ENCODE measurements at places on chromosomes 13 and 19.

- DNase-seq: peak; percentile 76
Measured at GRCh38 chr13:44306371-44307192, 67.0 kb upstream of the SERP2 start.

DNA sequence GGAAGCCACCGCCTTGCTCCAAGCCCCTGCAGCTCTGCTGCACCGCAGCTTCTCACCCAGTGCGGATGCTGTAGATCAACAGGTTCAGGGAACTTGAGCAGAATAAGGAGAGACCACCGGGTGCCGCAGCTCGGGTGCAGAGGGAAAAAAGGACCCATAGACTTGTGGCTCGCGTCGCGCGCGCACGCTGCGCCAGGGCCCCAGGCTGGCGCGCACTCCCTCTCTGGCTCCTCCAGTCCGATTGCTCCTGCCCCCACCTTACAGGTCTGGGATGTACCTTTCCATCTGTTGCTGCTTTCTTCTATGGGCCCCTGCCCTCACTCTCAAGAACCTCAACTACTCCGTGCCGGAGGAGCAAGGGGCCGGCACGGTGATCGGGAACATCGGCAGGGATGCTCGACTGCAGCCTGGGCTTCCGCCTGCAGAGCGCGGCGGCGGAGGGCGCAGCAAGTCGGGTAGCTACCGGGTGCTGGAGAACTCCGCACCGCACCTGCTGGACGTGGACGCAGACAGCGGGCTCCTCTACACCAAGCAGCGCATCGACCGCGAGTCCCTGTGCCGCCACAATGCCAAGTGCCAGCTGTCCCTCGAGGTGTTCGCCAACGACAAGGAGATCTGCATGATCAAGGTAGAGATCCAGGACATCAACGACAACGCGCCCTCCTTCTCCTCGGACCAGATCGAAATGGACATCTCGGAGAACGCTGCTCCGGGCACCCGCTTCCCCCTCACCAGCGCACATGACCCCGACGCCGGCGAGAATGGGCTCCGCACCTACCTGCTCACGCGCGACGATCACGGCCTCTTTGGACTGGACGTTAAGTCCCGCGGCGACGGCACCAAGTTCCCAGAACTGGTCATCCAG is 964 bp downstream of the PCDH17 start:
- DNase-seq: no peak

DNA sequence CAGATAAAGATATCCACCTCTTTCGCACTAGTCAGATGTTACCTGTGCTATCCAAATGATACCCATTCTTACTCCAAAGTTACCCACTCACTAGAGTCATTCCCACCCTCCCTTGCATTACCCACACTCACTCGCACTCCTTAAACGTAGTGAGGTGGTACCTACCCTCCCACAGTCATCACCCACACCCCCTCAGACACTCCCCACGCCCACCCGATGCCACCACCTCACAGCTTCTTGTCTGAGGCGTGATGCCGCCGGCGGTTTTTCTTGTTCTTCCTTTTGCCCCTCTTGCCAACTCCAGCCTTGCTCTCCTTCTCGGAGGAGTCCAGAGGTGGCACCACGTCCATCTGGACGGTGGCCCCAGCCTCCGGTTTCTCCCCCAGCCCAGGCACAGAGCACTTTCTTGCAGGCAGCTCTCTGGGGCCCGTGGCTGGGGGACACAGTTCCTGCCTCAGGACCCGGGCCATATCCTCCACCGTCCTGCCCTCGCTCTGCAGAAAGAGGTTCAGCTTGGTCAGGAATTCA is 1.2 kb downstream of the PNMA8C start:
- no peak for DNase-seq

GRCh38 chr13:34011552-34012085 is 193.7 kb downstream of the RFC3 start:
- peak; percentile 96 for DNase-seq

DNA sequence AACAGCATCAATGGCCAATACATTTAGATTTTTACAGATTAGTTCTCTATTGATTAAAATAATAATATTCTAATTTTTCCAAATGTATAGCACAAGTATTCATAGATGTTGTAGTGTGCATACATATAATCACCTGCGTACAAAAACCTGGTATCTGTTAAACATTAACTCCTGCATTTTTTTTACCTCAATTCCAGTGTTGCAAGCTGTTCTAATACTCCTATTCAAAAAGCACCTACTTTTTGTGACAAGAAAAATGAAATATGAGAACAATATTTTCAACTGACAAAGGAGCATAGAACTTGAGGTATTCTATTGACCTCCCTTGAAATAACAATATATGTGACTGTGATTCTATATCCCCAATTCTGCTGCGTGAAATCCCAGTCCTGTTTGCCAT is 422.9 kb upstream of the PCDH20 start:
- DNase-seq: no peak

DNA sequence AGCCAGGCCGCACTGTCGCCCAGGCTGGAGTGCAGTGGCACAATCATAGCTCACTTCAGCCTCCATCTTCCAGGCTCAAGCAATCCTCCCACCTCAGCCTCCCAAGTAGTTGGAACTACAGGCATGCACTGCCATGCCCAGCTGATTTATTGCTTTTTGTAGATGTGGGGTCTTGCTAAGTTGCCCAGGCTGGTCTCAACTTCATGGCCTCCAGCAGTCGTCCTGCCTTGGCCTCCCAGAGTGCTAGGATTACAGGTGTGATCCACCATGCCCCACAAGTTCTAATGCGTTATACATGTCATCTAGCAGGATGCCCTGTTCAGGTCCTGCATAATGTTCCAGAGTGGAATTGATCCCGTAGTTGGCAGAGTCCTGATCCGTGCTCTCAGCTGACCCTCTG is 4.6 kb downstream of the C19orf53 start:
- DNase-seq: no peak
